ENCODE measurements at places on chromosomes 2 and 18.

DNA sequence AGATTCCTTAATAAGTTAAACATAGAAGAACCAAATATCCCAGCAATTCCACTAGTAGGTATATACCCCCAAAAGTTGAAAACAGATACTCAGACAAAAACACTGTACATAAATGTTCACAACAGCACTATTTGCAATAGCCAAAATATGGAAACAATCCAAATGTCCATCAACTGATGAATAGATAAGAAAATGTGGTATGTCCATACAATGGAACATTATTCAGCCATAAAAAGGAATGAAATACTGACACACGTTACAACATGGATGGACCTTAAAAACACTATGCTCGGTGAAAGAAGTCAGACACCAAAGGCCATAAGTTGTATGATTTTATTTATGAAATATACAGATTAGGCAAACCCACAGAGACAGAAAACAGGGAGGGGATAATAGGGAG lies 12.5 kb downstream of the TMEM178A start:
- DNase-seq, result no peak

DNA sequence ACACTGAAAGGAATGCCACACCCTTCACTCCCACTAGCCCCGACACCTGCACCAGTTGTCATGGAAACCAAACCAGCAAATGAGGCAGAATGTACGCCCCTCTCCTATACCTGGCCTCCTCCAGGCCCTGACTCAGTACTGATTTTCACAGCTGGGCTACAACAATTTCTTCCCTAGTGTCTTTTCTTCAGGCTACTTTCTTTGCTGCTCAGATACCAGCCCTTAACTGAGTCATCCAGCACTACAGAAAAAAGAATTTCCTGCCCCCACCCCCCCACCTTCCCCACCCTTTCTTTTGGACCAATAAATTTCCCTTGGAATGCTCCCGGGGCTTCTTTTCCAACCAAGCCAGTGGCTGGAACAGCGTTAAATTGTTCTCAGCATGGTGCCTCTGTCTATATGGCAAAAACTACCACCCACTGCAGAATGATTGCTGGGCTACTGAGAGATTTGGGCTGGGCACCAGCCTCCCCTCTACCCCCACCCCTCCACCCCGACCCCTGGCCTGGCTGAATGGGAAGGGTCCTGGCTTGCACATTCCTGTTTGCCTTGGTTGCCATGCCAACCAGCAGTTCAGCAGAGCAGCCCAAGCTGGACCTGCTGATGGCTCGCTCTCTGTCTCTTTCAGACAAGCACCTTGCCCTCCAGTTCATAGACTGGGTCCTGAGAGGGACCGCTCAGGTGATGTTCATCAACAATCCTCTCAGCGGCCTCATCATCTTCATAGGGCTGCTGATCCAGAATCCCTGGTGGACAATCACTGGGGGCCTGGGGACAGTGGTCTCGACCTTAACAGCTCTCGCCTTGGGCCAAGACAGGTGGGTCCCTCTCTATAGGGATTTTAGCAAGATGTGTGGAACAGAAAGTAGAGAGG lies 11.3 kb downstream of the SLC14A2 start:
- peak; percentile 22 for DNase-seq

GRCh38 chr2:149579972-149580882 lies 7.3 kb downstream of the MMADHC start:
- peak; percentile 65 for DNase-seq

DNA sequence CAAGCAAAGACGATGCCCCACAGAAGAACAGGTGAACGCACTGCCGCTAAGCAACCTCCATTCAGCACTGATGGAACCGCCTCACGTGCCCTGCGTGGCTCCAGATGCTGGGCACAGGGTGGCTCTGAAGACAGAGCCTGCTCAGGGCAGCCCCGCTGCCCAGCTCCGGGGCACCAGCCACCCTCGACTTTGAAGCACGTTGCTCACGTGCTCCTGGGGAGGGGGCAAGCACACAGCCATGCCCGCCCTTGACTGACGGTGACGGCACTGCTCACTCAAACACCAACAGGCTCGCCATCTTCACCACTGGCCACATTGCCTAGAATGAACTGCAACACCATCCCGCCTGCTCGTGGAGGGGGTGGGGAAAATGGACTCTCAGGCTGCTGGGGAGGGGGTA lies 251.3 kb downstream of the HDAC4 start:
- no peak for DNase-seq

DNA sequence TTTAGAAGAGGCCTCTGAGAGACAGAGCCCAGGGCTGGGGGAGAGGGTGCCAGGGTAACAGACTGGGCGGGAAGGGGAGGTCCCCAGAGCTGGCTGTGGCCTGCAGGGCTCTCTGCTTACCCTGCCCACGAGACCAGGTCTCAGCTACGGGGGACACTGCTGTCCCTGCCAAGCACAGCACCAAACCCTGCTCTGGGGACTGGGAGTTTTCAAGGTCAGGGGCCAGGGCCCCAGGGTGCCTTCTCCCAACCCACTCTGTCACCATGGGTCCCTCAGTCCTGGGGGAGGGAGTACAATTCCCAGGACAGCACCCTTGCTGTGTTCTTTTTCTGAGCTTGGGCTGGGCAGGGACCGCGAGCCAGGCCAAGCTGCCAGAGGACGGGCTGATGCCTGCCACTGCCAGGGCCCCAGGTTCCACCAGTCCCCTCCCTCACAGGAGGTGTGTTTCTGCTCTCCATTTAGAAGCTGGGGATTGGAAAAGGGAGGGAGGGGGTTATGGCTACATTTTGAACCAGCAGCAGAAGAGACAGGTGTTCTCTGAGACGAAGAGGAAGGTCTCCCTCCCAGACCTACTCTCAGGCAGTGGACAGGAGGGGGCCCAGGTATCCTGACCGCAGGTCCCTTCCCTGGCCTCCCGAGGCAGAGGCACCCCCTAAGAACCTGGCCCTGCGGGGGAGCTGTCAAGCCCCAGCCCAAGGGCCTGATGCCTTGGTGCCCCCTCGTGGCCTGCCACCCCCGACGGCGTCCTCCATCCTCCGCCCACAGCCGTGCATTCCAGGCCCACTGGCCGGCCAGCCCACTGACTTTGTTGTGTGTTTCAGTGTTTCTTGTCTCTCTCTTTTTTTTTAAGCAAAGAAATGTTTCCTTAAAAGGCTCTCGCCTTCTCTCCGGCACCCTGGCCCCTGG lies 80.4 kb downstream of the TNS1 start:
- DNase-seq, result peak; percentile 34

DNA sequence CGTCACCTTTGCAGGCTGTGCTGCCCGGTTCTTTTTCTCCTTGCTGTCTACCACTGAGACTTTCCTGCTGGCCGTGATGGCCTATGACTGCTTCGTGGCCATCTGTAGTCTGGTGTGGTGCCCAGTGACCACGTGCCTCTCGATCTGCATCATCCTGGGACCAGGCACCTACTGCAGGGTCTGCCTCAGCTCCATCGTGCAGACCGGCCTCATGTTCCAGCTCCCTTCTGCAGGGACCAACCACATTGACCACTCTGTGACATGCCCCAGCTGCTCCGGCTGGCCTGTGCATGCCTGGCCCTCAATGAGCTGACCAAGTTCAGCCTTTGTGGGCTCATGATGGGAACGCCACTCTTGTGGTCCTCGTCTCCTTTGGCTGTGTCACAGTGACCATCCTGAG lies 26.7 kb downstream of the COPS9 start:
- DNase-seq, result no peak

DNA sequence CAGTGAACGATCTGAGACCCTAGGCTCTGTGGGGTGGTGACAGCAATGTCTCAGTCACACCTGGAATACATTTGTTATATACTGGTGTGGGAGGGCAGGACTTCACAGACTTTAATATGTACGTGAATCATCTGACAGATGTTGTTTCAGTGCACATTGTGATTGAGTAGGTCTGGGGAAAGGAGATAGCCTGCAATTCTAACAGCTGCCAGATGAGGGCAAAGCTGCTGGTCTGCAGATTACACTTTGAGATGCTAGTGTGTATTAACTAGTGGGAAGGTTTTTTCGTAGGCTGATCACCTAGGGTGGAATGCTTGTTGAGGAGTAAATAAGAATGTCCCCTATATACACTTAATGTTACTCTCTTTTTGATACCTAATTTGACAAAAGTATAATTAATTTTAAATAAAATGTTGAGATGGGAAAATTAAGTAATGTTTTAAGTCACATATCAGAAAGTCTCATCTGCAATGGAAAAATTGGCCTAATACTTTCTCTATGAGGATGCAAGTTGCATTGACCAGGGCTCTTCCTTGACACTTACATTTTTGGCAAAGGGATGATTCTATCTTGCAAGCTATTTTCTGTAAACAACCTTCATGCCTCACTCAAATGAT lies 496.9 kb upstream of the HNMT start:
- DNase-seq, result peak; percentile 44

- peak; percentile 34 for DNase-seq
Measured at GRCh38 chr2:205889114-205889513, 196.9 kb downstream of the INO80D start.

GRCh38 chr2:129713337-129713736 lies 266.1 kb upstream of the RAB6C start:
- no peak for DNase-seq

GRCh38 chr18:52874774-52875173 lies 534.8 kb downstream of the DCC start:
- no peak for DNase-seq

- DNase-seq, result no peak
Measured at GRCh38 chr2:122300758-122301157, 545.3 kb downstream of the TSN start.

DNA sequence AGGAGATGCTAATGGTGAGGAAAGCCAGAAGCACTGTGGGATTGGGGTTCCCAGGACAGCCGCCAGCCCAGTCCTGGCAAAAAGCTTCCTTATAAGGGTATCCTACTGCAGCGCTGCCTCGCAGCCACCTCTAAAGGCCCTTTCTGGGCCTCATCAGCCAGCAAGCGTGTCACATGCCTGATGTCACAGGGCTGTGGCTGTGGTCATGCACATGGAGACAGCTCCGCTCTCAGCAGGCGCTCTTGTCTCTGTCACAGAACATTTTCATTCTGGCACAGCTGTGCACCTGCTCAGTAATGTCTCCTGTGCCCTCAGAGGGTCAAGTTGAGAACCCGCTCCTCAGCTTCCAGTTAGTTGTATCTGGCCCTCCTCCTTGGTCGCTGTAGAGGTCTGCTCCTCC lies 17.7 kb upstream of the MAL start:
- no peak for DNase-seq

- no peak for DNase-seq
Measured at GRCh38 chr2:57615855-57616556, 430.6 kb upstream of the VRK2 start.

- no peak for DNase-seq
Measured at GRCh38 chr2:4678927-4679326, 975.6 kb downstream of the DCDC2C start.

DNA sequence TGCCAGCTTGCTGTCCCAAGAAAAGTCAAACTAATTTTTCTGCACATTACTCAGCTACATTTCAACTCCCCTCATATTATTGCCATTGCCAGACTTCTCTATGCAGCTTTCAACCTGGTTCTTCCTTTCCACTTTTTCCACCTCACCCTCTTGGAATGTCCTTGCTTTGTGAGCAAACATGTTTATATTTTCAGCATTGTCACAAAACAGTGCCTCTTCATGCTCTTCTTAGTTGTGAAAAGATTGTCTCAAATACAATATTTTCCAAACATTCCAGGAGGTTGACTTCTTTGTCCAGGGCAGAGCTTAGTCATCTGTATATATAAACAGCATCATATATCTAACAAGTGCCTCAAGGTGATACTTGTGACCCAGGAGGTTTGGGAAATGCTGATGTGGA lies 803.3 kb upstream of the CELF4 start:
- peak; percentile 3 for DNase-seq

DNA sequence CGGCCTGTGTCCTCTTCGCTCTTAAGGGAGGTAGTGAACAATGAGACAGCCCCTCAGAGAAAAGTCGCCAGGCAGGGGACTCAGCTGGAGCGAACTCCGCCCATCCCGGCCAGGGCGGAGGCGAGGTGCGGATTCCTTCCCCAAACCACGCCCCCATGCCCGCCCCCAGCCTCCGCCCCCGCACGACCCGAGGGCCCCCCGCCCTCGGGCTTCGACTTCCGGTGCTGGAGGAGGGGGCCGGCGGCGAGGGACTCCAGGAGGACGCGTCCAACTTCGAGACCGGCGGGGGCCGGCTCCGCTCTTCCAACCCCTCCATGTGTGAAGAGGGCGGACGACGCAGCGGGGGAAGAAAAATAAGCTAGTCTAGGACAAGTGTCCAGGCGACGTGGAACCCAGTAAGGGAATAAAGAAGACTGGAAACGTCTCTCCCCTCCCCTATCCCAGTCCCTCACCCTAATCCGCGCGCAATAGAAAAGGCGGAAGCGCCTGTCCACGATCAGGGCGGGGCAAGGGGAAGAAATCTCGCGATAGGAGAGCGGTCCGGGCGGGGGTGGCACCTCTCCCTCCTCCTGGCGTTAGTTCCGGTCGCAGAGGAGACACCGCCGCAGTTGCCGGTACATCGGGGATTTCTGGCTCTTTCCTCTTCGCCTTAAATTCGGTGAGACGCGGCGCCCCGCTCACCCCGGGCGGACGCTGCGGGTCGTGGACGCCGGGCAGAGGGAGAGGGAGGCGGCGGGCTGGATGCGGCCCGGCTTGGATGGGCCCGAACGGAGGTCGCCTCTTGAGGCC lies at the start of gene BZW1:
BZW1 (plus strand) TSS at position 578 of the 789 bp plus-strand sequence. CDS start 1,308 bp downstream, outside the sequence.
- peak; percentile 96 for DNase-seq

DNA sequence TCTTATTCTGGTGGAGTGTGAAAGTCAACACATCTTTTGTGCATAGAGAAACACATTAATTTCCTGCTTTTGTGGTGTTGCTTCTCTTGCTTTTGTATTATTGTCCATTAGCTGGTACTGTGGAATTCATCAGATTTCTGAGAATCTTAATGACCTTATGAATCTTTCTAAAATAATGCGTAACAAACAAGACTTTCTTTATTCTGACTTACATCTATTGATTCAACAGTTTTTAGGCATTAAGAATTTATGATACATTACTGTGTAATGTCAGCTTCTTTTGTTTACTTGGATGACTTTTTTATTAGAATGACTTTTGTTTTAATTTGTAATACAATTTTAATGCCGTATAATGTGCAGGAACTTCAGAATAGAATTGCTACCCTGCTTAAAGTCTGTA lies 43.4 kb downstream of the RAB10 start:
- DNase-seq, result no peak

DNA sequence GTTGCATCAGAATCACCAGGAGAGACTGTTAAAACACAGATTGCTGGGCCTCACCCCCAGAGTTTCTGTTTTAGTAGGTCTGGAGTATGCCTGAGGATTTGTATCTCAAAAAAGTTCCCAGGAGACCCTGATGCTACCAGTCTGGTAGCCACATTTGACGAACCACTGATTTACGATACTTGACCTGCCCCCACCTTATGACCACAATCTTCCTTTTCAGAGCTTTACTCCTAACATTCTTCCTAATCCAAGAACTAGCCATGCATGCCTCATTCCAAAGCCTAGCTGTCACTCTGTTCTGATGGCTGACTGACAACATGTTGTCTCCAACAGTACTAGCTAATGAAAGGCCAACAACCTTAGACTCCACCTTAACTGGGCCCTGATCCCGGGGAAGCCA lies 191.4 kb downstream of the MBD2 start:
- DNase-seq, result no peak

DNA sequence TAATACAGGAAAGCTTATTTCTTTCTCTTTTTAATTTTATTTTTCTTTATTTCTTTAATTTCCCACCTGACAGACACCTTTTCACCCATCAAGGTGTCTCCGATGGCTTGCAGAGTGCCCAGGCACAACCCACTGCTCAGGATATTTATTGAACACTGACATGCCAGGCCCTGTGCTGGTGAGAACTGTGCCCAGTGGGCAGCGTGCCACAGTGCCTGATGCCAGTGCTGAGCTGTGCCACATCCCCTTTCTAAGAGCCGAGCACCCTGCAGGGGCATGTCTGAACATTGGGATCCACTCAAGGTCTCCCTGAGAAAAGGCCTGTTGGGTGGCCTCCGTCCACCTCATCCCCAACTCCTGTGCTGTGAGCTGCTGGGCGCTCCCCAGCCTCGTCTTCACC lies 158.6 kb upstream of the RAB6C start:
- no peak for DNase-seq

- no peak for DNase-seq
Measured at GRCh38 chr2:112829961-112830681, 6.5 kb downstream of the IL1B start.

All from iris pigment epithelial cell (primary cell).